Fibroblast of the aortic adventitia (primary cell): ENCODE measurements at places on chromosomes 4 and X. TPM values are rescaled to one million over a fixed set of nuclear protein-coding genes. Genes with fewer than 3 reads are reported as not detected.

The LRP2BP gene
- 0.63 and 0.74 TPM in 2 replicates for total RNA-seq

The TRIM75 gene
- total RNA-seq, result not detected in 2 replicates

The KLB gene
- total RNA-seq, result under 0.01 TPM in 1 of 2 replicates, not detected in the other

The C1GALT1C1 gene
- total RNA-seq, result 41.1 and 47.1 TPM in 2 replicates

The ART3 gene
- total RNA-seq, result not detected in 2 replicates

The USP11 gene
- total RNA-seq, result 11.0 and 41.8 TPM in 2 replicates

The TCEAL7 gene
- 52.5 and 86.3 TPM in 2 replicates for total RNA-seq

The TEX13A gene
- total RNA-seq, result not detected in 2 replicates

The ERCC6L gene
- total RNA-seq, result 9.9 TPM in 1 of 2 replicates, not detected in the other

The RASSF6 gene
- not detected in 2 replicates for total RNA-seq

The ACE2 gene
- total RNA-seq, result 0.09 TPM in 1 of 2 replicates, not detected in the other

The BEND4 gene
- total RNA-seq, result not detected in 2 replicates

The SMARCA5 gene
- total RNA-seq, result 47.4 and 53.6 TPM in 2 replicates

The CT83 gene
- total RNA-seq, result not detected in 2 replicates

The MTNR1A gene
- total RNA-seq, result not detected in 2 replicates

The PLXNB3 gene
- total RNA-seq, result 3.1 and 6.1 TPM in 2 replicates

The SHOX gene
- total RNA-seq, result not detected in 2 replicates

The TMEM35A gene
- 2.5 and 14.4 TPM in 2 replicates for total RNA-seq

The CENPE gene
- total RNA-seq, result 1.2 and 26.9 TPM in 2 replicates

The ALAS2 gene
- total RNA-seq, result not detected in 2 replicates

The RADX gene
- total RNA-seq, result 7.5 and 18.8 TPM in 2 replicates

The BEX5 gene
- total RNA-seq, result 0.09 TPM in 1 of 2 replicates, not detected in the other

The ZNF157 gene
- total RNA-seq, result 1.3 TPM in 1 of 2 replicates, not detected in the other

The GLUD2 gene
- total RNA-seq, result 1.4 and 5.4 TPM in 2 replicates

The GYPA gene
- total RNA-seq, result not detected in 2 replicates

The NKX6-1 gene
- total RNA-seq, result 0.18 TPM in 1 of 2 replicates, not detected in the other

The CXCL5 gene
- 0.36 and 2.2 TPM in 2 replicates for total RNA-seq

The SPANXA1 gene
- total RNA-seq, result not detected in 2 replicates

The COMMD8 gene
- total RNA-seq, result 15.5 and 43.1 TPM in 2 replicates

The ADGRG4 gene
- not detected in 2 replicates for total RNA-seq

The WDR17 gene
- 2.6 and 3.1 TPM in 2 replicates for total RNA-seq

The KCND1 gene
- 0.81 and 1.4 TPM in 2 replicates for total RNA-seq

The OPRPN gene
- total RNA-seq, result not detected in 2 replicates

The CHRNA9 gene
- 0.09 TPM in 1 of 2 replicates, not detected in the other for total RNA-seq

The PABPC4L gene
- total RNA-seq, result 2.2 and 2.6 TPM in 2 replicates

The ADGRG2 gene
- 0.18 and 0.25 TPM in 2 replicates for total RNA-seq

The ADAM29 gene
- not detected in 2 replicates for total RNA-seq

The CT45A3 gene
- total RNA-seq, result not detected in 2 replicates

The RAI2 gene
- total RNA-seq, result 0.33 and 4.0 TPM in 2 replicates

The ODAPH gene
- not detected in 2 replicates for total RNA-seq

The SCML2 gene
- total RNA-seq, result 1.5 and 3.4 TPM in 2 replicates
